DMS 273 treated with DMSO at 0.1 percent for 48 hours (cell line): ENCODE measurements at places on chromosomes 12 and 14.

DNA sequence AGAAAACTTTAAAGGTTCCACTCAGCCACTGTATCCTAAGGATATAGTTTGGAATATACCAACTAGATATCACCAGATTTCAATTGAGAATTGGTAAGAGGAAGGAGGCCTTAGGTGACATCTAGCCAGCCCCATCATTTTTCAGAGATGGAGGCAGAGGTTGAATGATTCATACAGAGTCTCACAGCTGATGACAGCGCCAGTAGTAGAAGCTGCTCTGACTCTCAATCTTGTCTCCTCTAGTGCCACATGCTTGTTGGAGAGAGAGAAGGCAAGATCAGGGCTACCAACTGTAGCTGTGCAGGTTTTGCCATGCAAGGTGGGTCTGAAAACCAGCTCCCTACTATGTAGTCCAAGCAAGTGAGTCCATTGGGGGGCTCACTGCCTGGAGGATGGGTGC, 6.1 kb downstream of the FRMD6 start:
- DNase-seq, result no peak

GRCh38 chr14:86013641-86014040, 483.7 kb downstream of the FLRT2 start:
- DNase-seq, result no peak

DNA sequence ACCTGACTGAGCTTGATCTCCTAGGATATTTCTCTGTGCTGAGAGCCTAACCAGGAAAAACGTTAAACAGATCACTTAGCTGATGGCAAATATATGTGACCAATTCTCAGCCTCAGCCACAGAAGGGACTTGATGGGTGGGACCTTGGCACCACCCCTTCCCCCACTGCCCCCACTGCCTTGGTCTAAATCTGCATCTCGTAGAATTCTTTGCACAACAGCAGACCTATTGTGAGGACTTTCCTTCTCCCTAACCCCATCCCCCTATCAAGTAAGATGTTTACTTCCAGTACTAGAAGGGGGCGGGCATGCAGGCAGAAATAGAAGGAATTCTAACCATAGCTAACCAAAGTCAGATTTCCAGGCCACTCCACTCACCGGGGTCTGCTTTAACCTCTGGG, 313.2 kb downstream of the PCNX1 start:
- no peak for DNase-seq

- DNase-seq, result no peak
These were observed 16.4 kb upstream of the LMO3 start for GRCh38 chr12:16622338-16622737.

- DNase-seq, result no peak
These were observed 20.8 kb downstream of the TPCN1 start for GRCh38 chr12:113242026-113242418.

GRCh38 chr14:104147346-104148125, 9.1 kb downstream of the KIF26A start:
- no peak for DNase-seq

- no peak for DNase-seq
These were observed 329.7 kb downstream of the TMEM121 start for GRCh38 chr14:105855893-105856675.

GRCh38 chr14:58026967-58027366, 125.0 kb downstream of the ARMH4 start:
- DNase-seq, result no peak

DNA sequence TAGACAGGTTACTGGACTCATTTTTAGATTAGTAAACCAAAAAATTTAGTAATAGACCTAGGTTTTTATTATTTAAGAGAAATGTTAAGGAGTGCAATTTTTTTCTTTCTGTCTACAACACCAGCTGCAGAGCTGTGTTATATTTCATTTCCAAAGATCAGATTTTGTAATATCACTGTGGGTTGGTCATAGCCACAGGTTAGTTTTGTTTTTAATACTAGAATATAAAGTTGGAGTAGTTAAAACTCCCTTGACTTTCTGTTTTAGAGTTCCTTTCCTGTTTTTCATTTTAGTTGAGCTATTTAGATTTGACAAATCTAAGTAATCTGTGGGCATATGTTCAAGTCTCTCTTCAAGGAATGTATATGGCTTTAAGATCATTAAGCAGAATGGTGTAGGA, 30.7 kb upstream of the GARIN2 start:
- DNase-seq, result no peak

- DNase-seq, result no peak
These were observed 109.3 kb downstream of the TMTC1 start for GRCh38 chr12:29674463-29674862.

DNA sequence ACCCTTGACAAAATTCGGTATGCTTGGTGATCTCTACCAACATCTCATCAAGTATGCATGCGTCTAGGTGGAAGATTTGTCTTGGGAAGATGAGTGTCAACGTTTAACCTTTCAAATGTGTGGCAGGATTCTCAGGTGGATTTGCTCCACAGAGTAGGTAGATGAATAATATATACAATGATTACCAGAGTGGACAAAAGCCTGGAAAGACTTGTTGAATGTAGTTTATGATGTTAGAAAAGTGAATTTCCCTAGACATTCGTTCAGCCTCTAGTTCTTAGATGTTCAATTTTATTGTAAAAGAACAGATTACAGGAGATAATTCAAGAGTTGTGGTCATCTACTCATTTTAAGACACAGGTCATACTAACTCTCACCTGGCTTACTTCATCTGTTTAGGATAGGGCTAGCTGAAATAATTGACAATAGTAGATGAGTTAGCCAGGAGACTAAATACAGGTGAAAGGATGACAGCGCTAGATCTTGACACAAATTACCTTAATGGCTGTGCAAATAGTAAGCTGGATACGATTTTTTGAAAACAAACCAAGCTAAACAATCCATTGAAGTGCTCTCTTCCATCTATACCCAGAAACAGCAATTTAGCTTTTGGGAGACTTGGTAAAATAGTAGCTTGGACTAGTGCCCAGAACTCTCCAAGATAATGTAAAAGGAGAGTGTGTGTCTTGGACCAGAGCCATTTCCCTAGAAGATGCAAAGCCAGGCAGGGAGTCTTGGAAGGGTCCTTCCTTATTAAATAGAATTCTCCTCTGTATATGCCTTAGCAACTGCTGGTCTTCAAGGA, 168.0 kb downstream of the DACT1 start:
- peak; percentile 26 for DNase-seq

DNA sequence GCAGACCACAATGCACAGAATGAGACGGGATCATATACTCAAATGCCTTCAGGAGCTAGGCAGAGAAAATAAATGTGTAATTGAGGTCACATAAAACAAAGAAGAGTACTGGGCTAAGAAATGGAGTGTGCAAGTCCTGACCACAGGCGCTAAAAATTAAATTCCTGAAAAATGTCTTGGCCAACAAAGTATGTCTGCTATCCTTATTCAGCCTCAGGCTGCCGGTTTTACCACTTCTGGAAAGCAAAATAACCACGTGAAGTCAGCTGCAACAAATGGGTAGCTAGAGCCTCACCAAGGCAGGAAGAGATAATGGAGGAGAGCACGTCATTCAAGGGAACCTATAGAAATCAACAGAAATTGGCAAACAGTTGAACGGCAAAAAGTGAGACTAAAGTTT, 3.1 kb downstream of the PYGL start:
- no peak for DNase-seq

- no peak for DNase-seq
These were observed 230.5 kb downstream of the PCNX1 start for GRCh38 chr14:71137536-71138447.

GRCh38 chr14:91255026-91255695, 10.7 kb upstream of the GPR68 start:
- no peak for DNase-seq

DNA sequence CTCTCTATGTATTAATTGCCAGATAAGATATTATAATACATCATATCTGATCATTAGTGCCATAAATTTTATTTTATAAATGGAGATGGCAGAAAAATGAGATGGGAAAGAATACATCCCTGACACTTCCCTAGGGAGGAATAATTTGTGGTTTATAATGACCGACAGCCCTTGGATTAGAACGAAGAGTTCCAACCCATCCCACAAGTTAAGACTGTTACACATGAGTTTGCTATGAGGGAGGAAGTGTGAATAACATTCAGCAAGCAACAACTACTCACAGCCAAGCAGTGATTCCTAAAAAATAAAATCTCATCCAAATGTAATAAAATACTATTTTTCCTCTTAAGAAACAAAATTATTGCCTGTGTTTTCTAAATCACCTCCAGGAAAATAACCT, 299.0 kb downstream of the CCDC91 start:
- DNase-seq, result no peak

- no peak for DNase-seq
These were observed 965.5 kb downstream of the TMEM121 start for GRCh38 chr14:106491851-106492250.

GRCh38 chr12:11108862-11109261, 16.7 kb upstream of the TAS2R43 start:
- DNase-seq, result no peak

DNA sequence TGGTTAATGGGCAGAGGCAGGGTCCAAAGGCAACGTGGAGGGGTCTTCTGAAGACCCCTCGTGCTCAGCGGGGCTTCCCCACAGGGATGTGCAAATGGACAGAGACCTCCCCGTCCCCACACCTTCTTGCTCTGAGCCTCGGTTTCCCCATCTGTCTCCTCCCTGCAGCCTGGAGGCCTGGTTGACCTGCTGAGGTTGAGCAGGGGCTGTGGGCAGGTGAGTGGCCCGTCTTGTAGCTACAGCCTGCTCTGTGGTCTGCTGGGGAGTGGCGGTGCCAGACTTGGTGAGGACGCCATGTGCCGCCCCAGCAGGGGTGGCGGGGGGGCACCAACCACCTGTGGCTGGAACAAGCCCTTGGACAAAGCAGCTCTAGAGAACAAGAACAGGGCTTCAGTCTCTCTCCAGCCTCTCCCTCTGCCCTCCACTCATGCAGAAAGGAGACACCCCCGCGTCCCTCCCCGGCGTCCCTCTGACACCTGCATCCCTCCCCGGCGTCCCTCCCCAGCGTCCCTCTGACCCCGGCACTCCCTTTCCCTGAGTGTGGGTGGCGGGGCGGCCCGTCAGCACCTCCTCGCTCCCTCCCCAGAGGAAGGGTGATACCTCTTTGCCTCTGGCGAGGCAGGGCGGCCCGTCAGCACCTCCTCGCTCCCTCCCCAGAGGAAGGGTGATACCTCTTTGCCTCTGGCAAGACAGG, 83.7 kb downstream of the NOC4L start:
- DNase-seq, result no peak

DNA sequence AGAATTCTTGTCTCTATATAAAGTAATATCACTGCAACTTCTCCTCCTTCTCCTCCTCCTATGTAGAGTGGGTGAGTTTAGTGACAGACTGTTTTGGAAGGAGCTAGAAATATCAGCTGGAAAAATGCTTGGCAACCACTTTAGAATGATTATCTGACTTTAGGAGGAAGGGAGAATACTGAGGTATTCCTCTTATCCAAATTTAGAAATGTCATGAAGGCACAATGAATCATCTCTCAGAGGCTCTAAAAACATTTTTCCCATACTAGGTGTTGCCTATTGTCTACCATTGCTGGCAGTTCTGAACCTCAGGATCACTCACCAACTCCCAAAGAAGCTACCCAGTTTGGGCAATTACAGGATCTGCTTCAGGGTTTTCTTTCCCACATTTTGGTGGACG, 306.6 kb upstream of the ATP2B1 start:
- DNase-seq, result no peak

DNA sequence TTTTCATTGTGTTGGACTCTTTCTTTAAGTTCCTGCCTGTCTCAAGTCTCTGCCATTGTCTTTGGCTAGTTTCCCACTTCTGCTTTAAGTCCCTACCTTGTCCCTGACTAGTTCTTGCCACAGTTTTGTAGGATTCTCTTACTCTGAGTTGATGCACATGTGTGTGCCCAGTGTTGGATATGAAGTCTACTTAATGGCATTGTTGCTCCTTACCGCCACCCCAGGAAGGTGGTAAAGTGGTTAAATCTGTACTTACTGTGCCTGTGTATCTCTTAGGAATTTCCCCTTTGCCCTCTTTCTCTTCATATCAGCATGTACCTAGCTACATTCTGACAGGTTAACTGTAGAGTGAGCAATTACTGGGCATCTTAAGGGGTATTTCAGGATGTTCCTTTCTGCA, 227.1 kb downstream of the NUBPL start:
- no peak for DNase-seq

DNA sequence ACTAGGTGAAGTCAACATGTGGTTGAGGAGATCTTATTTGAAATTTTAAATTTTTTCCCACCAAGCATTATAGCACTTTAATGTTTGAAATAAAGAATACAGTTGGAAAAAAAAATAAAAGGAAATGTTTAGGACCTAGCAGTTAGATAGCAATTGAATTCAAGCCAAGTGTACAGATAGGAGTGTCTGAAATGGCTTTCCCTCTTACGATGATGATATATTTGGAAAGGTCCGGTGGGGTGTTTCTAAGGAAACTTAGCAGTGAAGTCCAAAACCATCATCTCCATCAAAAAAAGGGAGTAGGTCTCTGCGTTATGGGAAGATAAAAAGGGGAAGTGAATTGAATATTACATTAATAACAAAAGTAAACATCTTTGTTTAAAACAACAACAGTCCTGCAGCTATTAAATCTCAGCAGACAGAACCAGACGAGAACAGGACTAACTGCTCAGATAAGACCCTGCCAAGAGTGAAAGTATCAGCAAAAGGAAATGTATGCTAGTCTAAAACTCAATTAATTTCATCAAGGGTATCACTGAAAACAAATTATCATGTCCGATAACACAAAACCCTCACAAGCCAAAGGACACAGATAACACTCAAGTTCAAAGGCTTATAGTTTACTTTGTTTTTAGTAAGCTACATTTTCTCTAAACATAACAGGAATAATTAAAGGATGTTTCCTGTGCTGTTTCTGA, 242.0 kb downstream of the BMP4 start:
- DNase-seq, result no peak

GRCh38 chr12:129446696-129447095, 457.1 kb downstream of the TMEM132D start:
- DNase-seq, result no peak

DNA sequence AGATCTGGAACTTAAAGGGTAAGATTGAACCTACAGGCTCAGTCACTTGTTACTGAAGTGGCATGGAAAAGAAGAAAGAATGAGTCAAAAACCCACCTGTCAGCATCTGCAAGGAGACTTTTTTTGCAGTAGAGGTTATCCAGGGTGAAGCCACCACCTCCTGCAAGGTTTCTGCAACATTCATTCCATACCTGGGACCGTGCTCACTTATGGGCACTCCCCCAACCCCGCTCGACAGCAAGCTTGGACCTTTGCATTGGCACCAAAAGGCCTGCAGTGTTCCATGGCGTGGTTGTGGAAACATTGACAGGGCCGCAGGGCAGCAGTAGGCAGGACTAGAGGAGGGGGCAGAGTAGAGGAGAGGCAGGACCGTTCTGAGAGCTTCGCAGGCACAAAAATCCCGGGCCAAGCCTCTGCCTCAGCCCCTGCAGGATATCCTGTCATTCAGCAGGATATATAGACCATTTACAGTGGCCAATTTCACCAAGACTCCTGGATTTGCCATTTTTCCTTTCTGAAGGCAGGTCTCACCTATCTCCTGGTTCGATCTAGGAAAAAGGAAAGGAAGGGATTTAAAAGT, at the start of gene STAB2:
Gene STAB2 (plus strand): TSS at position 483 of the 580 bp plus-strand sequence. CDS start 204 bp downstream, outside the sequence.
- no peak for DNase-seq

DNA sequence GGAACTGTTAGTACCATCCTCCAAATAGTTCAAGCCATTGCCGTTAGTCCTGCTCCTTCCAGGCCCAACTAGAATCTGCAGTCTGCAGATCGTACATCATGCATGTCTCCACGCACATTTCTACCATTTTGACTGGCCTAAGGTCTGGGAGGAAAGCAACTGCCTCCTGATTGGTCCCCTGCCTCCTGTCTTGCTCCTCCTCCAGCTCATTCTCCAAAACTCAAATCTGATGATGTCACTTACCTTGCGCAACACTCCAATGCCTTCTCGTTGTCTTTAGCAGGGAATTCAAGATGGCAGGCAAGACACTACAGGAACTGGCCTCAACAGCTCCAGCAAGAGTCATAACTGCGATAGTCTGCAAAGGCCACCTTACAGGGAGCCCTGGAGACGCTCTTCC, 9.7 kb upstream of the HCAR1 start:
- DNase-seq, result no peak
